ENCODE measurements at places on chromosomes 1 and 21. TPM values are rescaled to one million over a fixed set of nuclear protein-coding genes. Genes with fewer than 3 reads are reported as not detected.

PRMT6 gene
- 14.1 TPM for total RNA-seq

PCAT6 gene
- not detected for total RNA-seq

ST6GALNAC5 gene
- total RNA-seq = 45.8 TPM

PTPN7 gene
- 6.9 TPM for total RNA-seq

GPR161 gene
- 8.4 TPM for total RNA-seq

PRR9 gene
- not detected for total RNA-seq

CBS gene
- total RNA-seq = 3.6 TPM

DNA sequence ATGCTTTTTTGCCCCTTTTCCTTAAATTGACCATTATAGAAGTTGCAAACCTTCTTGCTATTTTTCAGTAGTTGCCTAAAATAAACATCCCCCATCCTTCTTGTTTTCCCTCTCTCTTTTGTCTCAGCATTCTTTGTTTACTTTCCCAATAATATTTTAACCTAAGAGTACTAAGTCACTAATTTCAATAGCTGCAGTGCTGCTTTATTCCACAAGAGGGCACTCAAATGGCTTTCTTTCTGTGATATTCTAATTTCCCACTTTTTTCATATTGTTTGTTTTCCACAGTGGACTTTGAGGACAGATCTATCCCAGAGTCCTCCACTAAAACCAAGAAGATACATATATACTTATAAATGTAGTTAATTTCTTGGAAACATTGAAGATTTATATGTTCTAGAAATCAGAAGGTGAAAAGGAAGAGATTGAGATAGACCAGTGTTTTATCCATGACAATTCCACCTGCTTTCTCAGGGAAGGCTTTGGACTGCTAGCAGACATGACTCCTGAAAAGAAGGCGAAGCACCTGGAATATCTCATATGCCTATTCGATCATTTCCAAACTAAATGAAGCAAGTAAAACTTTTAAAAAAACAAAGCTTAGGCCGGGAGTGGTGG is 104.8 kb upstream of the GRIK1 start:
- H3K27me3 ChIP-seq = no peaks in the 10 kb centered on the region
- H3K27ac ChIP-seq = no peak overlapping the region
- H3K36me3 ChIP-seq = no peaks in the 10 kb centered on the region
- no peak overlapping the region for H3K4me3 ChIP-seq
- DNase-seq = no peak

- H3K27me3 ChIP-seq = no peaks in the 10 kb centered on the region
- H3K4me1 ChIP-seq = no peaks in the 10 kb centered on the region
- DNase-seq = no peak
- H3K4me3 ChIP-seq = no peak overlapping the region
- H3K36me3 ChIP-seq = peaks cover 22% of the 10 kb centered on the region
Observed at GRCh38 chr1:180194546-180195207, 35.4 kb upstream of the LHX4 start.

GRCh38 chr1:10232163-10232562 is 21.8 kb downstream of the KIF1B start:
- no peak for DNase-seq
- no peaks in the 10 kb centered on the region for H3K36me3 ChIP-seq
- no peak overlapping the region for H3K4me3 ChIP-seq
- no peaks in the 10 kb centered on the region for H3K27me3 ChIP-seq

DNA sequence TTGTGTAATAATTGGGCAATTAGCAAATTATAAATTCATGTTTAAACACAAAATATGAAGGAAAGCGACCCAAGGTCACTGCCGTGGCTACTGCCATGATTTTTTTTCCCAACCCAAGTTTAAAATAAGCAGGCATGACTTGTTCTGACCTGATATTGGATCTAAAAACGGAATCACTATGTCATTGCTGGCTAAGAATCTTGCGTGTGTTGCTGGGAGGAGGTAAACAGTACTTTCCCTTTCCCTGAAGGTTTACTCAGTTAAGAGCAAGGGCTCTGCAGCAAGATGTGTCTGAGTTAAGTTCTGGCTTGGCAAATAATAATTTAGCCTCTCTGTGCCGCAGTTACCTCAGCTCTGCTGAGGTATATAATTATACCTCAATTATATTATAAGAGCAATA is 125.7 kb upstream of the L1TD1 start:
- no peak for DNase-seq
- no peak overlapping the region for H3K4me3 ChIP-seq
- no peaks in the 10 kb centered on the region for H3K27me3 ChIP-seq
- H3K4me1 ChIP-seq = peaks cover 8% of the 10 kb centered on the region

- H3K27ac ChIP-seq = peak overlapping the region; percentile 26
- H3K27me3 ChIP-seq = no peaks in the 10 kb centered on the region
- DNase-seq = no peak
- no peaks in the 10 kb centered on the region for H3K36me3 ChIP-seq
Observed at GRCh38 chr1:12525311-12526181, 92.5 kb downstream of the DHRS3 start.

GRCh38 chr1:228076796-228077430 is 5.6 kb upstream of the ARF1 start:
- no peak overlapping the region for H3K4me3 ChIP-seq
- no peak overlapping the region for H3K27ac ChIP-seq
- DNase-seq = no peak
- peaks cover 4% of the 10 kb centered on the region for H3K27me3 ChIP-seq
- no peaks in the 10 kb centered on the region for H3K4me1 ChIP-seq
- H3K36me3 ChIP-seq = no peaks in the 10 kb centered on the region

DNA sequence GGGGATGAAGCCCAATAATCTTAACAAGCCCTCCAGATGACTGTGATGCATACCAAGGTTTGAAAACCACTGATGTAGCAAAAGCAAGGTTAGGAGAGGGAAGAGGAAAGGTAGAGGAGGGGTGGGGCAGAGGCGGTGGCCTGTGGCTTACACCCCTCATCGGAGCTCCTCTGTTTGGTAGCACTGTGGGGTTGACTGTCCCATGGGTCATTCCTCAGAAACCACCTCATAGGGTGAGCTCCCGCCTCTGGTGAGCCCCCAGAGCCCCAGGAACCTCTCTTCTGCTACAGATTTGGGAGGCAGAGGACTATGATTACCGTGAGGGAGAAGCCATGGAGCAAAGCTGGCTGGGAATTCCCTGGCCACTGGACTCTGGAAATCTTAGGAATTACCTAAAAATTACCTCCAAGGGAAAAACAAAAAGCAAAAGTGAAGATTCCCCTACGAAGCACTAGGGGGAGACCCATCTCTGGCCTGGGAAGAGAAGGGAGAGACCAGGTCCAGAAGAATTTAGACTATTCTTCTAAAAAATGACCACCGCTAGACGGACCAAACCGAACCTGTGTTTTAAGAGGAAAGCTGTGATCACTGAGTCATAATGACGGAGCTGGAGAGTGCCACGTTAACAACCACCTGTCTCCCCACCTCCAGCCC is 1.5 kb upstream of the RASSF5 start:
- no peaks in the 10 kb centered on the region for H3K36me3 ChIP-seq
- H3K27me3 ChIP-seq = peaks cover 18% of the 10 kb centered on the region
- DNase-seq = no peak
- H3K4me1 ChIP-seq = peaks cover 11% of the 10 kb centered on the region
- no peak overlapping the region for H3K4me3 ChIP-seq

DNA sequence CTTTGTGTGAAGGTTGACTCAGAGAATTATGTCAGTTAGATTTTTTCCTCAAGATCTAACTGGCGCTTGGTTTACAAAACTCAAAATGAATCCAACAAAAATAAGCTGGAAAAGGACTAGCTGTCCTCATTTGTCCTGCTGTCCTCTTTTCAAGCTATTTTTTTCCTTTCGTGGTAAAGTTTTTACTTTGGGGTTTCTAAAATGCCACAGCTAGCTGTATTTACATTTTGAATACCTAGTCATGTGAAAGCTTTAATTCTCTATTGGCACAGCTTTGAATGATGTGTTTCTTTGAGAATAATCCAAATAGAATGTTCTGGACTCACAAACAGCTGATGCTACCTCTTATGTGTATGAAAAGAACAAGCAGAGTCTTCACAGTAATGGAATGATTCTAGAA is 673.6 kb upstream of the NR5A2 start:
- no peaks in the 10 kb centered on the region for H3K4me1 ChIP-seq
- no peaks in the 10 kb centered on the region for H3K27me3 ChIP-seq
- H3K27ac ChIP-seq = no peak overlapping the region
- H3K36me3 ChIP-seq = no peaks in the 10 kb centered on the region

DNA sequence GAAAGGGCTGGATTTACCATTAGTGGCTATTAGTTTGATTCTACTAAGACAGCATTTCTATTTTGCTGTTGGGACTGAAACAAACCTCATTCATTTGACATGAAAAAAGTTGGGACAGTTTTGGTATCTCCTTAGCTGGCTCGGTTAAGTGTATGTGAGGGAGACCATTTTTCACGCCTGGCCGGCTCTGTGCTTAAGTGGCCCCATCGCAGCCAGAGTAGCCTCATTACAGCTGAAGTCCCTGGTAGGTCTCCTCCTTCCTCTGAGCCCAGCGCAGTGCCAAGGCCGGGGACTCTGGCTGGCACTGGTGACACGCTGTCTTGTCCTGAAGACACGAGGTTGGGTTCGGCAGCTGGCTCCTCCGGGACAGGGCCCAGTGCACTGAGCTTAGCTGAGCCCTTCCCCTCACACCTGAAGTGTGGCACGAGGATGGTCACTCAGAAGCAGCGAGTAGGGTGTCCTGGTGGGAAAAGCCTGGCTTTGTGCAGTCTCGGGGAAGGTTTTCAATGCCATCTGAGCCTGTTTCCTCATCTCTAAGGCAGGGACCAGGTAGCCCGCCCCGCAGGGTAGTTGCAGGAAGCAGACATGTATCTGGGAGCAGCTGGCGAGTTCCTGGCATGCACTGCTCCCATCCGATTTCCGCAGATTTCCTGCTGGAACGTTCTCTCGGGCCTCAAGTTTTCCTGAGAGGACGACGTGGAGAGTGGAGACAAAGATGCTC is 196.5 kb downstream of the DYRK1A start:
- no peaks in the 10 kb centered on the region for H3K36me3 ChIP-seq
- H3K27ac ChIP-seq = peak overlapping the region; percentile 98
- no peak for DNase-seq
- H3K4me1 ChIP-seq = peaks cover 9% of the 10 kb centered on the region

DNA sequence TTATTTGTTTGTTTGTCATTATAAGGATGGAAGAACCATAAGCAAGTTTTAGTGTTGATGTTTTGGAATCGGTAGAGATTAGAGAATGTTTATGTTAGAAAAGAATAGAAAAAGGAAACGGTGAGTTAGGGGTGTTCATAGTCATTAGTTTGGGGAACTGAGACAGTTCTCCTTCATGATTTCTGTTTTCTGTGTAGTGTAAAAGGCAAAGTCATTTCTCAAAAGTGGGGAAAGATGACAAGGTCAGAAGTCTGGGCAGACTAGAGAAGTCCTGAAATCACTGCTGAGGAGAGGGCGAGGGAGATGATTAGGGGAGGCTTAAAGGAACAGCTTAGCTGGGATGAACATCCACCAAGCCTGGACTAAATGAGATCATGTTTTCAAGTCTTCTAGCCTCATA is 498.9 kb downstream of the TTLL7 start:
- no peaks in the 10 kb centered on the region for H3K36me3 ChIP-seq
- no peak overlapping the region for H3K27ac ChIP-seq
- H3K4me1 ChIP-seq = no peaks in the 10 kb centered on the region

- H3K4me3 ChIP-seq = peak overlapping the region; percentile 75
- H3K4me1 ChIP-seq = no peaks in the 10 kb centered on the region
- no peaks in the 10 kb centered on the region for H3K36me3 ChIP-seq
Observed at GRCh38 chr1:3746389-3746829, 5.8 kb upstream of the CCDC27 start.

GRCh38 chr1:15966081-15966955 is 9.6 kb downstream of the ZBTB17 start:
- H3K27ac ChIP-seq = peak overlapping the region; percentile 12
- H3K4me1 ChIP-seq = peaks cover 11% of the 10 kb centered on the region
- peaks cover 10% of the 10 kb centered on the region for H3K36me3 ChIP-seq
- H3K4me3 ChIP-seq = no peak overlapping the region

GRCh38 chr1:57882072-57882471 is 458.2 kb upstream of the DAB1 start:
- H3K4me1 ChIP-seq = no peaks in the 10 kb centered on the region
- no peak overlapping the region for H3K4me3 ChIP-seq
- no peak overlapping the region for H3K27ac ChIP-seq
- DNase-seq = no peak
- H3K36me3 ChIP-seq = no peaks in the 10 kb centered on the region
- no peaks in the 10 kb centered on the region for H3K27me3 ChIP-seq

DNA sequence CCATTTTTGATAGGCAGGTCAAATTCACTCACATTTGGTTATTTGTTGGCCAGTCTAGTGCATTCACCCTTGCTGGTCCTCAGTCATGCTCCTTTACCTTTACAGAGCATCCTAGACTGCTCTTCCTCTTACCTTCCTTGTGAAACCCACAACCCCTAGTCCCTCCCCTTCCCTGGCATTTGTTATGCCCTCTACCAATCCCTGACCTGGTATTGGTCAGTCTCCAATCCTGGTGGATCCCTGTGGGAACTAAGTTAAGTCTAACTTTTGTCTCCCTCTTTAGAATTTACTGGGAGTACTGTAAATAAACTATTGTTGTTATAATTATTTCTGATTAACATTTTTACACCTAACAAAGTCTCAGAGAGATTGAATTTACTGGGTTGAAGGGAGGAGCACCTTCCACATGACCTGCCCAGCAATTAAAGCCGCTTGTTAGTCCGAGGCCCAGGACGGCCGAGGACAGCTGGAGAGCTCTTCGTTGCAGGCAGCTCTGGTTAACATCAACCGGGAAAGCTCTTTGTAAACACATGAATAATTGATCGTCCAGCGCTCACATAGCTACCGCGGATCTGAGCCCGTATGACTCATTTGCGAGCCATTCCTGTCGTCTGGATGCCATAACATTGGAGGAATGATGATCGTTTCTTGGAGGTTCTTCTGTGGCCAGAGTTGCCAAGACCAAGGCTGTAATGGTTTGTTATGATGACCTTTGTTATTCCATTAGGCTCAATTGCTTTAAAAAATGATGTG is 31.9 kb downstream of the MTARC1 start:
- H3K4me1 ChIP-seq = no peaks in the 10 kb centered on the region
- H3K27me3 ChIP-seq = no peaks in the 10 kb centered on the region
- no peaks in the 10 kb centered on the region for H3K36me3 ChIP-seq
- H3K4me3 ChIP-seq = no peak overlapping the region
- DNase-seq = peak; percentile 89

DNA sequence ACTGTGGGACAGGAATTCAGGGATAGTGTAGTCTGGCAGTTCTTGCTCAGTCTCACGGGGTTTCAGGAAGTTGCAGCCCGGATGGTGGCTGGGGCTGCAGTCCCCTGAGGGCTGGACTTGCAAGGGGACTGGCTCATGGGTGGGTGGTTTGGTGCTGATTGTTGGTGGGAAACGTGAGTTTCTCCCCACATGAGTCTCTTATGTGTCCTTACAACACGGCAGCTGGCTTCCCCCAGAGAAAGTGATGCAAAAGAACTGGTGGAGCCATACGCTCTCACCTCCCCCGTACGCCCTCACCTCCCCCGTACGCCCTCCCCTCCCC is 64.9 kb downstream of the EVA1C start:
- H3K27ac ChIP-seq = no peak overlapping the region
- H3K4me3 ChIP-seq = no peak overlapping the region
- DNase-seq = no peak
- no peaks in the 10 kb centered on the region for H3K36me3 ChIP-seq
- no peaks in the 10 kb centered on the region for H3K27me3 ChIP-seq

- H3K27ac ChIP-seq = peak overlapping the region; percentile 82
- peaks cover 7% of the 10 kb centered on the region for H3K4me1 ChIP-seq
- no peak for DNase-seq
- no peaks in the 10 kb centered on the region for H3K27me3 ChIP-seq
- H3K4me3 ChIP-seq = no peak overlapping the region
Observed at GRCh38 chr1:40710581-40711315, 19.2 kb downstream of the NFYC start.

GRCh38 chr1:106554294-106554693 is 502.2 kb upstream of the PRMT6 start:
- H3K36me3 ChIP-seq = no peaks in the 10 kb centered on the region
- no peak for DNase-seq
- no peak overlapping the region for H3K27ac ChIP-seq
- no peaks in the 10 kb centered on the region for H3K4me1 ChIP-seq
- H3K27me3 ChIP-seq = no peaks in the 10 kb centered on the region
- no peak overlapping the region for H3K4me3 ChIP-seq
